Psoas muscle (tissue), 8 donors: ENCODE measurements at places on chromosomes 1 and 21. TPM values are rescaled to one million over a fixed set of nuclear protein-coding genes. Genes with fewer than 3 reads are reported as not detected.

DNA sequence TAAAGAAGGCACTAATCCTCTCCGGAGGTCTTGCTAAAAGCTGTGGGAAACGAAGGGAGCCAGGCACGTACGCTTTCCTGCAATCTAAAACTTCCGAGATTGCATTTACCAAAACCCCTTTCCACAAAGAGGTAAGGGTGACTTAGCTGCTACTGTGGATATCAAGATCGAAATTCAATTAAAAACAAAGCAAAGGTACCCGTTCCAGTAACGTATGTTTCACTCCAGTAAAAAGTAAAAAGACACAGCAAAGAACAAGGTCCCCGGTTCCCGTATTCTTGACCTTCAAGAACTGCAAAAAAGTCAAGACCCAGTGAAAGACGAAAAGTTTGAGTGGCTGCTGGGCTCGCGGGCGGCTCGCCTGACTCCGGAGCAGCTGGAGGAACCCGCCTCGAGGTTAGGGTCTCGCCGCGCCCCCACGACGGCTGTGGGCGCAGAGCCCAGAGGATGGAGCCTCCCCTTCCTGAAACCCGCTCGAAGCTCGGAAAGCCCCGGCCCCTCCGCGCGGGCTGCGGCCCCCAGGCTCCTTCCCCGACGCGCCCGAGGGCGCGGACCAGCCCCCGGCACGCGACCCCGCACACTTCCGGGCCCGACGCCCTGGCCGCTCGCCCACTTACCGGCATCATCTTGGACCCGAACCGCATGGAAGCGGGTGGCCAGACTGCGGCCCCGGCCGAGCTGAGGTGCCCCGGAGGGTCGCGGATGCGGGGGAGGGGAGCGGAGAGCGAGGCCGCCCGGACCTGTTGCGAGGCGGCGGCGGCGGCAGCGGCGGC is 524 bp downstream of the TP53BP2 start:
- DNase-seq, result peak; percentile 69

DNA sequence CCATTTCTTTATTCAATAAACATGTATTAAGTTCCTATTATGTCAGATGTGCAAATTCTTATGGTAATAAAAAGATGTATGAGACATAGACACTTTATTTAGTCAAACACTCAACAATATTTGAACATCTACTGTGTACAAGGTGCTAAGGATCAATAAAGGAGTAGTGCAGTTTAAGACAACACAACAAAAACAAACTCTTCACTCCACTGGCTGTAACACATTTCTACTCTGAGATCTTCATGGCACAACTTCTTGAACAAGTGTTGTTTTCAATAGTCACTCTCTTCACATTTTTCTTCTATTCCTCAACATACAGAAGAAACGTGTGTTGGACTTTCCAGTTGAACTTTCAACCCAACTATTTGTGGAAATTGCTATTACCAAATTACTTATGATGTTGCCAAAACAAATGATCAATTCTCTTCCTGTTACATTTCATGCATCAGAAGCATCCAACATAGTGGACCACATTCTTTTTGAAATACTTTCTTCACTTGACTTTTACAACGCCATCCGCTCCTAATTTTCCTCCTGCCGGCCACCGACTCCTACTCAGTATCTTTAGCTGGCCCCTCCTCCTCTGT is 25.4 kb downstream of the HSD3B1 start:
- no peak for DNase-seq

- DNase-seq, result no peak
Measured at GRCh38 chr1:59017501-59018231, 233.8 kb upstream of the JUN start.

DNA sequence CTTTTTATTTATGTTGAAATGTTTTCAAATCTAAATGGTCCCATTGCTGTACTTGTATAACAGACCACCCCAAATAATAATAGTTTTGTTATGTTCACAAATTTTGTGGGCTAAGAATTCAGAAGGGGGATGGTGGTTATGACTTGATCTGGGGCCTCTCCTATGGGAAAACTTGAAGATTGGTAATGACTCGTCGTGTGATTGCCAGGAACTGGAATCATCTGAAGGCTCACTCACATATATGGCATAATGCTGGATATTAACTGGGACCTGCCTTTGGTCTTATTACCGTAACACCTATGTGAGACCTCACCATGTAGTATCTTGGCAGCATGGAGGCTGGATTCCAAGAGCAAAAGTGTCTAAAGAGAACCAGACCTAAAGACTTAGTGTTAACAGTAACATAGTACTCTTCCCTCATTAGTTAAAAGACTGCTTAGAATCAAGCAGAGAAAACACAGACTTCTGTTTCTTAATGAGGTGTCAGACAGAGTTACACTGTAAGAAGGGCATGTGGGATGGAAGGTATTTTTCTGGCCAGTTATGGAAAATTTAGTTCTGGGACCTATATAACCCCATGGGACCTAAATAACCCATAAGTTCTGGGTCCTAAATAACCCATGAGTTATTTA is 11.9 kb downstream of the LYPLAL1 start:
- no peak for DNase-seq

GRCh38 chr1:64171797-64172281 is 31.6 kb upstream of the UBE2U start:
- DNase-seq, result no peak

- no peak for DNase-seq
Measured at GRCh38 chr21:42479582-42479981, 16.4 kb downstream of the RSPH1 start.

DNA sequence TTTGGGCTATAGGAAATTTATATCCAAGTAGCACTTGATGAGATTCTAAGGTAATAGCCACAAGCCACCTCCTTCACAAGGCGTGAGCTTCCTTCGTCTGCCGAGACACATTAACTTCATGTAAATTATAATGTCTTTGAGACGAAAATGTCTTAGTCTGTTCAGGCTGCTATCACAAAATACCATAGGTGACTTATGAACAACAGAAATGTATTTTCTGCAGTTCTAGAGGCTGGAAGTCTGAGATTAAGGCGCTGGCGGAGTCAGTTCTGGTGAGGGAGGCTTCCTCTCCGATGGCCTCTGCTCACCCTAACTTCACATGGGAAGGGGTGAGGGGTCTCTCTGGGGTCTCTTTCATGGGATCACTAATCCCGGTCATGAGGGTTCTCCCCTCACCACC is 133.0 kb downstream of the ETS2 start:
- DNase-seq, result no peak

DNA sequence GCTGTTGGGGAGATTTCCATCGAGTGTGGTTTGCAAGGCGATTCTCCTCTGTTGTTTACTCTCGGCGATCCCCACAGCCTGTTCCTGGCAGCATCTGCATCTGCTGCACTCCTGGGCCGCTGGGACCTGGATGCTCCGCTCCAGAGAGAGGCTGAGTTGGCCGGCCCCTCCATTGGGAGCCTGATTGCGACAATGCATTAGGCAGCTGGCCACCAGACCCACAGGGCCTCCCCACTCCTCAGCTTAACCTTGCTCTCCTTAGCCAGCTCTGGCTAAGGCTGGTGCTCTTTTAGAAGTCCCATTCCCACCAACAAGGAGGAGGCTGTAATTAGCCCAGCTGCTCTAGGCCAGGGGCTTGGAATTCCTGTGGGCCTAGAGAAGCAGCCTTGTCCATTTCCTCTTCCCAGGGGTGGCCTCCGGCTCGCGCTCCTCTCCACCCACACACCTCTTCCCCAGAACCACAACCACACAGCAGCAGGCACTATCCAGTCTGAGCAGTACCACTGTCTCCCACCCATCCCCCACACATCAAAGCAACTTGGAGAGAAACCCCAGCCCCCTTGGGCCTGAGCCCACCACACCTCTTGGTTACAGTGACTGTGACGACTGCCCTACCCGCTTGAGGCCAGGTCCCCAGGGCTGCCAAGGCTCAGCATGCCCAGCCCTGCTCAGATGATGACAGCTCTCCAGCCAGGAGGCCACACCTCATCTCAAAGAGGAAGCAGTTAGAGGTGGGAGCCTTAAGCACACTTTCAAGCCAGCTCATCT is 193.8 kb upstream of the EDN2 start:
- DNase-seq, result peak; percentile 89

MYBPHL gene
- total RNA-seq, result 0.57 TPM

FDPS gene
- 60.8 TPM for total RNA-seq

- peak; percentile 26 for DNase-seq
Measured at GRCh38 chr1:209808059-209808581, 2.2 kb upstream of the IRF6 start.

GRCh38 chr1:1291548-1292441 is 11.6 kb downstream of the SCNN1D start:
- peak; percentile 58 for DNase-seq

- peak; percentile 8 for DNase-seq
Measured at GRCh38 chr1:30277911-30278310, 445.5 kb downstream of the MATN1 start.

DNA sequence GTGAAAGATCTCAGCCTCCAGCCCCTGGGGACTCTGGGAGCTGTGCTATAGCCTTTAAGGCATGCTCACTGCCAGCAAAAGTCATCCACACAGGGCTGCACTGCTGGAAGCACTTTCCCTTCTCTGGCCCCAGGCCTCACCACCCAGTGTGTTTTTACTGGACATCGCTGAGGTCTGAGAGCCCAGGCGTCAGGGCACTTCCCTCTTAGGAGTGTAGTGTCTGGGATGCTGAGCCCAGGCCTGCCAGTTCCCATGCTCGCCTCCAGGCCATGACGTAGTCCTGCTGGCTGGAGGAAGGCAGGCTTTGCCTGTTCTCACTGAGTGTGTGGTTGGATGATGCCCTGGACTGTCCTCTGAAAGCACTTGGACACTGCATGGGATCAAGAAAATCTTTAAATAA is 101.2 kb downstream of the GDAP2 start:
- DNase-seq, result peak; percentile 52

- no peak for DNase-seq
Measured at GRCh38 chr1:227228201-227228600, 90.1 kb downstream of the CDC42BPA start.

MROH9 gene
- total RNA-seq, result not detected

- DNase-seq, result no peak
Measured at GRCh38 chr1:208203127-208203847, 40.9 kb downstream of the PLXNA2 start.

TFAP2E gene
- not detected for total RNA-seq

GRCh38 chr1:8421721-8422120 is 103.8 kb downstream of the SLC45A1 start:
- peak; percentile 66 for DNase-seq

ZRANB2 gene
- total RNA-seq, result 56.7 TPM

DNA sequence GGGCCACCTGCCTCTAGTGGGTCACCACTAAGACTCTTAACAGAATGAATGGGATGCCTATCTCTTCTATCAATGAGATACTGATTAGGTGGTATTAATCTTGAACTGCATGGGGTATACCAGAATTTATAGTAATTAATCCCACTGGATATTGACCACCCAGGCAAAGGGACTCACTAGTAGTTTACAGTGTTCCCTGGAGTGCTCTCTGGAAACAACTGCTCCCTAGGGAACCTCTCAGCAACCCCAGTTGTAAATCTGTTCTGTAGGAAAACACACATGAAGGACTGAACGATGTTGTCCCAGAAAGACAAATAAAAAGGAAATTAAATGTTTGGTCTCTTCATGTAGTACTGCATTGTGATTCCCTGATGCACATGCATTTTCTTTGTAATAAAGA is 430.5 kb downstream of the HLX start:
- no peak for DNase-seq

NKAIN1 gene
- total RNA-seq, result 7.4 TPM

GRCh38 chr1:229154811-229155210 is 116.1 kb upstream of the RAB4A start:
- DNase-seq, result no peak

KCNN3 gene
- total RNA-seq, result 13.0 TPM

DNA sequence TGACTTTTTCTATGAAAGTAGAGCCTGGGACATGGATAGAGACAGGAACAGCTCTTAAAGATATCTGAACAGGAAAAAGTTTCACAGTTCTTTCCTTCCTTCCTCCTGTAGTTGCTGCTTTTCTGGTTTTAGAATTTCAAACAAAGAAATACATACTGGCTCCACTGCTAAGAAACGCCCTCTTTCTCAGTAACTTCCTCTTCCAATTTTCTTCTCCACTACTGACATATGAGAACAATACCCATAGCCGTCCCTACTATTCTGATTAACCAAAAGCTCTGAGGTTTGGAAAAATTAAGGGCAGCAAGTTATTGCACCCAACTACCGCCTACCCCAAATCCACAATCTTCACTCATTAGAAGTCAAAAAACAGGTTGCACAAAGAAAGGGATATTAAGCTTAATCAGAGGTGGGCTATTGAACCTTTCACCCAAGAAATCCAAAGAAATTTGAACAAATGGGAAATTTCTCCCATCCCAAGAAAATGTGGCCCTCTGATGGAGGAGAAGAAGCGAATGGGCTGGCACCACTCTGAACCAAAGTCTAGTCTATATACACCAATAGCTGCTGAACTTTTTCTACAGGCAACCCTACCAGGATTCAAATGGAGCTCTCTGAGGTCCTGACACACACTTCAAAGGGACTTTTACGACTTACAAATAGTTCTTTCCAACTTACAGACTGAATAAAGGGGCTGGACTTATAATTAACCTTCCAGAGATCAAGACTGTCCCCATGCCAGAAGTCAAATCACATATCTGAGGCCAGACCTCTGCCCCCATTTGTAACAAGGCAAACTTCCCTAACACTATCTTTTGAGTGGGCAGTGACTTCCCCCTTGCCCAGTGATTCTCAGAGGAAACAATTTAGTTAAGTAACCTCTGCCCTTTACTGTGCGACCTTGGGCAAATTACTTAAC is 1.7 kb downstream of the WASF2 start:
- DNase-seq, result no peak

NFASC gene
- 2.0 TPM for total RNA-seq

DNA sequence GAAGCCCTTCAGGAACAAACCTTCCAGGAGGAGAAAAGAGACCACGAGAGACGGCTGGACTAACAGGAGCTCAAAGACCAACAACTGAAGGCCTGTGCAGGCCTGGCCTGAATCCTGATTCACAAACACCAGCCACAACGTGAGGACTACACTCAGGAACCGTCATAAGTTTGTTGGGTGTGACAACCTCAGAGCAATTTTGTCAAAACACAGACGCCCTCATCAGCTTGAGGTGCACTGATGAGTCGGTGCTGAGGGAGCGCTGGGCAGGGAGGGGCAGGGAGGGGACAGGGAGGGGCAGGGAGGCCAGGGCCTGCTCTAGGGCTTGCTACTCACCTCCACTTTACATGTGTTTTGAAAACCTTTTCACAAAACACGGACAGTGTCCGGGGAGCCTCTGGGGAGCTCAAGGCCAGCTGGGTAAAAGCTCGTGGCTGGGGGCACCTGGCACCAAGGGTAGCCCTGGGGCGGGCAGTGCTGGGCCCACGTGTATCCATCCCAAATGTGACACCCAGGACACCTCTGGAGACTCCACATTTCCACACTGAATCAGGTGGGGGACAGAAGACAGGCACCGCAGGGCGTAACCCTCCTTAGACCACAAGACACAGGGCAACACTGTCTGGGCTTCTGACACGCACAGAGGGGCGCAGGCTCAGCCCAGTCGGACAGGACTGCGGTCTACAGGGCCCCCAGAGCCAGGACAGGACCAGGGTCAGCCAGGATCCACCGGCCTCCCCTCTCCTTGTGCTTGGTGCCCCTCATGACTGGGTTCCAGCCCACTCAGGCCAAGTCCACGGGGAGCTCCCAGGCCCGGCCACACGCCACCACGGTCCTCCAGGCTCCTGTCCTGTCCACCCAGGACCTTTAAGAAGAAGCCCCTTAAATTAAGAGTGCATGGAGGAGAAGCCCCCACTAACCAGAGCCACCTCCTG is 16.5 kb downstream of the LSS start:
- DNase-seq, result no peak
